ENCODE measurements at places on chromosomes 16 and 17. TPM values are rescaled to one million over a fixed set of nuclear protein-coding genes. Genes with fewer than 3 reads are reported as not detected.

Gene GDPD3
- 5.4 TPM for polyA plus RNA-seq

DNA sequence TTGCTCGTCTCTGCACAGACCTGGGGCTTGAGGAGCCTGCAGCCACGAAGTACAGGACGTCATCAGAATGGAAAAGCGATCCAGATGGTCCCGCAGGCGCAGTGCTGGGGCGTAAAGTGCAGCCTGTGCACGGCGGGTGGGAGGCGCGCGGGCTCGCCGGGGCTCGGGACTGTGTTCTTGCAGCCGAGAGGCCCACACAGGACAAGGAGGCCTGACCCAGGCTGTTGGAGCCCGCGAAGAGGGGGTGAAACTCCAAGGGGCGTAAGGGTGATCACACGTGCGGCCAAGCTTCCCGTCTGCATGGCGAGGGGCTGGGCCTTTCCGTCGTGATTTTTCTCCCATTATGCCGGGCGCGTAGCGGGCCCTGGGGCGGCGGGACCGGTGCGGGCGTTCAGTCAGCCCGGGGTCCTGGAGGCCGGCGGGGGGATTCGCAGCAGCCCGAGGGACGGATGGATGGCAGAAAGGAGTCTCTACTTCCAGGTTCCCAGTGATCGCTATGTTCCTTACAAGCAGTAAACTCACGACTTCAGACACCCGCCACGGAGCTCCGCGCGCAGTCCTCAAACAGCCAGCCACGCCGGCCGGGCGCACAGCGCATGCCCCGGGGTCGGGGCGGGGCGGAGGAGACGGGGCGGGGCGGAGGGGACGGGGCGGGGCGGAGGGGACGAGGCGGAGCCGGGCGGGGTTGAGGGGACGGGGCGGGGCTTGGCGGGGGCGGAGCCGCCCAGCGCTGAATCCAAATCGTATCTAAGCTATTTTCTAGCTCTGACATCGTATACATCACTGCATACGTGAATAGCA is 141.0 kb upstream of the KCNJ18 start:
- DNase-seq = no peak

DNA sequence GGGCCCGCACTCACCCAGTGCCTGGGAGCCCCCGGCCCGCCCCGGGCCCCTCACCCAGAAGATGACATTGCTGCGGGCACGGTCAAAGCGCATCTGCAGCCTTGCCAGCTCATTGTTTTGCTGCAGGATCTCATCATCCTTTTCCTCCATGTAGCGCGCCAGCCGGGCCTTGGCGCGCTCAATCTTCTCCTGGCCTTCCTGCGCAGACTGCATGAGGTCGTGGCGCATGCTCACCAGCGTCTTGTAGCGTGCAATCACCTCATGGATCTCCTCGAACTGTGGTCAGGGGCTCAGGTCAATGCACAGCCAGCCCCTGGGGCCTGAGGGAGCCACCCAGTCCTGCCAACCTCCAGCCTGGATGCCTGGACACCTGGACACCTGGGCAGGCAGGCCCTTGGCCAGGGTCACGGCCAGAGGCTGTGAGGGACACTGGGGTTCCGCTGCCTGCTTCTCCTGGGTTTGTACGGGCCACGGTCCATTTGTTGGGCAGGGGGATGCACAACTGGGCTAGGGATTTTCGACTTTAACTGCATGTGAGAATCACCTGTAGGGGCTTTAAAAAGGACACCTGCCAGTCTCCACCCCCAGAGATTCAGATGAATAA is 9.2 kb downstream of the CCDC42 start:
- no peak for DNase-seq

DNA sequence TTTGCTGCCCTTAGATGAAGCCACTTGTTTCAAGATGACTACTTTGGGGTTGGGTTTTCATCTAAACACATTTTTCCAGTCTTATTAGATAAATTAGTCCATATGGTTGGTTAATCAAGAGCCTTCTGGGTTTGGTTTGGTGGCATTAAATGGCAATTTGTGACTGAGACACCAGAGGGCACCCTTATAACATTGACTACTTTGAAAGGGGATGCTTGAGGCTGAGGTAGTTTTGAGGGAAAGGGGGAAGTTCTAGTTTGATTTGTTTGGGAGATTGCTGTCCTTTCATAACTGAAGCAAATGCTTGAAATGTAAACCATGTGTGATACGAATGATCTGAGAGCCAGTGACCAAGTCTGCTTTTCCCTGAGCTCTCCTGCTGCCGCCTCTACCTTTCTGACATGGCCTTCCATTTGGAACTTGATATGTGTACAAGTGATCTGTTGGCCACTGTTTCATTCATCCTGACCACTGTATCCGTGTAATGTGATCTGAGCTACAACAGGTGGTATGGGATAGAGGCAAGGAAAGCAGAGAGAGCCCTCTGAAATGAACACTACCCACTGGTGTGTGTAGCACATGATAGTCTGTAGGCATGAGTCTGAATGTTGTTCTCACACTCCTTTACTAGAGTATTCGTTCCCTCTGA is 5.8 kb upstream of the RARA start:
- peak; percentile 80 for DNase-seq

DNA sequence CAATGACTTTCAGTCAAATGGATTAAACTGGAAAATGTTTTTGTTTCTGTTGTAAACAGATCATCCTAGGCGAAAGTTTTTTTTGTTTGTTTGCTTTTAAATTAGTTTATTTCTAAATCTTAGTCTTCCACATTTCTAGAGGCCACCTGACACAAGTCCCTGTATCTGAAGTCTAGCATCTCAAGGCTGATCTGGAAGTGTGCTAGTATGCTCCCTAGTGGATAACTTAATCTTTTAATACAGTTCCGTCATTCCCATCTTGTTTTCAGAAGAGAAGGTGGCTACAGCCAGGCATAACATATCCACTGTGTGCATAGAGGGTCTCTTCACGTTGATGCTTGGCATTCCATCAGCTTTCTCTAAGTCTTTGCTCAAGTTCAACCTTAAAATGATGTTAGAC is 7.6 kb downstream of the IFT20 start:
- DNase-seq = no peak

DNA sequence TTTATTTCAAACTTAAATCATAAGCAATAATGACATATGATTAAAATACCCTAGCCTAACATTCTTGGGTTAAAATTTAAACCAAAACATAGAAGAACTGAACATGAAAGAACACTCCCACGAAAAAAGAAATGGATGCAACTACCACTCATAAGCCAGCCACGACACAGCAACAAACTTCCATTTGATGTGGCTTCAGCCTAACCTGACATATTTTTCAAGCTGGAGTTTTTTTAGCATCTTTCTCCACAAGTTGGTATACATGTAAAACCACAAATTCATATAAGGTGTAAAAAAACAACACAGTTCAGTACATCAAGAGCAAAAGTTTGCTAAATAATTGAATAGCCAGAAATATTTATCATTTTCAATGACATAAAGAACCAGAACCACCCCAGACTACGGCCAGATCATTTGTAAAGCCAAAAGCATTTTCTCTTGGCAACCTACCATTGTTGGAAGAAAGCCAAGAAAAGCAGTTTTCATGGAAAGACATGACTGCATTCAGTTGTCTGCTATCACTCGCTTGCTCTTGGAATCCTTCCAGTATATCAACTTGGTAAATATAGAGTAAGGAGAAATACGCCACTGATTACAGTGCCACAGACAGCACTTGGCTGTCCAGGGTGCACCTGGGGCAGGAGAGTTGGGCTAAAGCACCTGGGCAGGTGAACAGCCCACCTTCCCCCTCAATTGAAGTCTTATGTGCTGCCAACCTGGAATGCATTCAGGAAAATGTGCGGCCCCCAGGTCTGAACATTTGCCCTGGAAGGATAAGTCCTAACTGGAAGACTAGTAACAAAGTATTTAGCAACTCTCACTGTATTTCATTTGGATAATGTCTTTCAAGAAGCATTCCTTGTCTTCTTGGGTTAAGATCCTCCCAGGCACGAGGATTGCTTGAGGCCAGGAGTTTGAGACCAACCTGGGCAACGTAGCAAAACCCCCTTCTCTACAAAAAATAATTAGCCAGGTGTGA is 60.5 kb downstream of the CREBBP start:
- DNase-seq = peak; percentile 71

Data from hepatocyte (in vitro differentiated cells).